Left ventricle myocardium superior (tissue), 1 donor: ENCODE measurements at places on chromosomes 11 and 22. TPM values are rescaled to one million over a fixed set of nuclear protein-coding genes. Genes with fewer than 3 reads are reported as not detected.

- DNase-seq, result no peak
Measured at GRCh38 chr11:94820480-94820879, 52.3 kb downstream of the AMOTL1 start.

DNA sequence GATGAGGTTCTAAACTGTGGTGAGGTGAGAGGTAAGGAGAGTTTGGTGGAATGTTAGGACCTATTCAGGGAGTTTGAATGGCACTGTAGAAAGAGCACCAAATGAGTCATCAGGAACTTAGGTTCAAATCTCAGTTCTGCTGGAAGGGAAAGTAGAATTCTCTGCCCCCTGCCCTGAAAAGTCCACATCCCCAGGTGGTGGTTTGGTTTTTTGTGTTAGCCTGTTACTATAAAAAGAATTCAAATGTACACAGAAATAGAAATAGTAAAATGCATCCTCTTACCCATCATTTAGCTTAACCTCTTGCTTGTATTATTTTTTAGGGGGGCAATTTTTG lies 20.2 kb downstream of the PPFIBP2 start:
- DNase-seq, result no peak

GRCh38 chr11:134536219-134536618 lies 124.2 kb upstream of the B3GAT1 start:
- DNase-seq, result no peak

Gene P4HA3
- 0.17 TPM for total RNA-seq

GRCh38 chr11:120575461-120575860 lies 63.9 kb downstream of the GRIK4 start:
- no peak for DNase-seq

DNA sequence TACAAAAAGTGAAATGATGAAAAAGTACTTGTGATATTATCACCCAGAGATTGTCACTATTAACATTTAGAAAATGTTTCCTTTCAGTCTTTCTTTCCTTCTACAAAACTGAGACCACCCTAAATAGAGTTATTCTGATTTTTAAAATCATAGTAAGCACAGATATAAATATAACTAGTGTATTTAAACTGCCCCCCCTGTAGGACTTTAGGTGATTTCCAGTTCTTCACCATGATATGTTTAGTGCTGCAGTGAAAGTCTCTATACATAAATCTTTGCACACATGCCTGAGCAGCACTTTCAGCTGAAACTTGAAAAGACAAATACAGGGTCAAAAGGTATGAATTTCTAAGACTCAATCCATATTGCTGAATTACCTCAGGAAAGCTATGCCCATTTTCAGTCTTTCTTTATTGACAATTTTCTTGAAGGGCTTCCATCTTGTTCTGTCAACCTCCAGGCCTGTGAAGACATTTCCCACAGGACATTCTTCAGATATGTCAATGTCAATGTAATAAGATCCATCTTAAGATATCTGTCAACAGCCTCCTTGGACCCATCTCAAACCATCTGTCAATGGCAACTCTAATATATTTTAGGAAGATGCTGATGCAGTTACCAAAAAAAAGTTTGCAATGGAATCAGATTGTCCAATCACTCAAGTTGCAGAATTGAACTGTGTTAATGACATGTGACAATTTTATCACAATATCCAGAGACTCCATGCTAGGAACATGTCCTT lies 30.8 kb upstream of the LDLRAD3 start:
- no peak for DNase-seq

DNA sequence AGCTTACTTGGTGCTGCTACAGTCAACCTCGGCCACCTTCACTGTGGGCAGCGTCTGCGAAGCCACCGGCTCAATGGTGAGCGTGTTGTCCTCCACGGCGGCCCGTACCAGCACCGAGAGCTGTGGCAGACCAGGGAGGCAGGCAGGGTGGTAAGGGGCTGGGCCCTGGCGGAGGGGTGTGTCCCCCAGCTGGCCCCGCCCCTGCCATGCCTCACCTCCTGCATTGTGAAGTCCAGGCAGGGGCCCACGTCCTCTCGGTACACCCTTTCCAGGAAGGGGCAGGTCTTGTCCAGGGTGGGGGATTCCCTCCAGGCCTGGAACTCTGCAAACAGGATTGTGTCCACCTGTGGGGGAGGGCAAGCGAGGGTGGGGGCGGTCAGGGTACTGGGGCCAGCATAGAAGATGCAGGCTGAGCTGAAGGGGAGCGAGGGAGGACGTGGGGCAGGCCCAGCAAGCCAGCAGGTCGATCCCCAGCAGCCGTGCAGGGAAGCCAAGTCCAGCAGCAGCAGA lies 12.8 kb downstream of the RAB3IL1 start:
- DNase-seq, result no peak

Gene DNAJB7
- not detected for total RNA-seq

GRCh38 chr11:88301488-88302140 lies 35.9 kb downstream of the CTSC start:
- no peak for DNase-seq

DNA sequence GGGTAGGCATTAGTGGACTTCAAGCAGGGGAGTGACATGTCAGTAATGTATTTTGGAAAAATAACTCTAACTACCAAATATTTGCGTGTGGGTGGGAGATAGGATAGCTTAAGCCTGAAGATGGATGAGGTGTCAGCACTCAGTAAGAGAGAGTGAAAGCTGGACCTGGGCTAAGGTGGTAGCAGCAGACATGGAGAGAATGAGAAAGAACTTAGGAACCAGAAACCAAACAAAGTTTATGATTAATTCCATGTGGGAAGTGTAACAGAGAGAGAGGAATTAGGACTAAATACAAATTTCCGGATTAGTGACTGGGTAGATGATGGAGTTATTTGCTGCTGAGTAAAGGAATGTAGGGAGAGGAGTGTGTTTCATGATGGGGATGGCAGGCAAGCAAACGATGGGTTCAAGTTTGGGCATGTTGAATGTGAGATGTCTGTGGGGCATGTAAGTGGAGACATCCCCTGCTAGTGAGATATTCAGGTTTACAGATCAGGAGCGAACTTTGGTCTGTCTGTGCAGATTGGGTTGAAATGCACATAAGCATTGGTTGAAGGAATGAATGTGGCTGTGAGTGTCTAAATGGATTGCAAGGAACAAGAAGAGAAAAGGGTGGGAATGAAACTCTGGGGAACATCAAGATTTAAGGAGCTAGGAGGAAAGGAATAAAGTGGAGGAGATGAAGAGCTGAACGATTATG lies 185.6 kb upstream of the MTMR2 start:
- no peak for DNase-seq

- no peak for DNase-seq
Measured at GRCh38 chr11:128985880-128986279, 43.2 kb upstream of the TP53AIP1 start.

GRCh38 chr22:42217752-42218280 lies 52.6 kb downstream of the TCF20 start:
- no peak for DNase-seq

DNA sequence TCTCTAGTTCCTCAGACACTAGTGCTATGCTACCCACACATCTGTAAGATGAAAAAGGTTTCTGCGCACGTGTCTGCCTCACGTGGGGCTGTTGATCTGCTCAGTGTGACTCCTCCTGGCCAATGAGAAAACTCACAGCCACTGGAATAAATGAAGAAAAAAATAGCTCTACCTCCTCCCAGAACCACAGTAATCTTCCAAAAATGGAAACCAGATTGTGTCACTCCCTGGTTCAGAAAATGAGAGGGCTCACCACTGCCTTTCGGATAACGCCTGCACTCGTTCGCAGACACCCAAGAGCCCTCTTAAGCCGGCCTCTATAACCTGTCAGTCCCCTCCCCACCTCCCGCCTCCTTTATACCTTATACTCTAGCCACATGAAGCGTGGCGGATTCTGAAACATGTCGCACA lies 5.1 kb downstream of the APBB1 start:
- DNase-seq, result no peak

Gene TMEM191C
- 0.74 TPM for total RNA-seq

- no peak for DNase-seq
Measured at GRCh38 chr11:360326-361280, 8.7 kb upstream of the B4GALNT4 start.

GRCh38 chr11:13384908-13385640 lies 77.9 kb downstream of the BTBD10 start:
- DNase-seq, result no peak

DNA sequence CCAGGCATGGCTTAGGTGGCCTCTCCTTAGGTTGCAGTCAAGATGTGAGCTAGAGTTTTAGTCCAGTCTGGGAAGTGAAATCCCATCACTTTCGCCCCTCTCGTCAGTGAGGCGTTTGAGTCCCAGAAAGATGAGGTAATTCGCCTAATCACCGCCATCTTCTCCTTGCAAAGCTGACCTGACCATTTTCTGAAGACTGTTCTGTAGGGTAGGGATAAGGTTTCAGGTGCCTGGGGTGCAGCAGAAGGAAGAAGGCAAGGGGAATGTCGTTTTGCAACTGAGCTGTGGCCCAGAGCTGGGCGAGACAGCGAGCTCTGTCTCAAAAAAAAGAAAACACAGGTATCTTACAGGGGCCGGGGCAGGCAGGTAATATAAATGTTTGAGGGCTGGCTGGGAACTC lies 61.7 kb upstream of the CECR2 start:
- no peak for DNase-seq

DNA sequence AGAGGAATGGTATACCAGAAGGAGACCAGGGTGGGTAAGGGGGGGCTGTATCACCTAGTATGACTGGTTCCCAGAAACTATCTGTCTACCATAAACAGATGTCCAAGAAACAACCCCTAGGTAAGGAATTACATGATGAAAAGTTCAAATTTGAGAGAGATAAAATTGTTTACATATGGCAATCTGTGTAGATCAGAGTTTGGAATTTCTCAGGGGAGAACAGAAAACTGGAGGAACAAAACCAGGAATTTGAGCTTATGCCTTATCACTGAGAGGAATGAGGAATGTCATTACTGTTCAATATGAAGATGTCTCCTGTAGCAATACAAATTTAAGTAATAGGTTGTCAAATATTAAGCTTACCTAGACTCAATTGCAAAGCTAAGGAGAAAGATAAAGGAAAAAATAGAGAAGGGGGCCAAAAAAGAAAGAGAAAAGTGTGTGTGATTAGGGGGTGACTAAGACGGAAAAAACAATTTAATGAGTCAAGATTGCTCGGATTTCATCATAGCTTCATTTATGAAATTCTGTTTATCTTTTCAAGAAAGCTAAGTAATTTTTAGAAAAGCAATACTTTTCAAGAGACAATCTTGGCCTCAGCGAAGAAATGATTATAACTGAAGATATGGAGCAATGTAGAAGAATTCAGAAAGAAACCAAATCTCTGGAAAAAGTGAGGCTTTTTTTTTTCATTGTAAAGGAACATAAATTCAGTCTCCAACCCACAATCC lies 117.8 kb downstream of the APOL5 start:
- no peak for DNase-seq

Gene MS4A18
- total RNA-seq, result not detected

Gene P2RY6
- 1.5 TPM for total RNA-seq

GRCh38 chr11:9895006-9895405 lies 231.1 kb downstream of the SWAP70 start:
- no peak for DNase-seq

- no peak for DNase-seq
Measured at GRCh38 chr11:47233989-47234668, 14.5 kb downstream of the ACP2 start.

Gene KRTAP5-9
- total RNA-seq, result not detected

DNA sequence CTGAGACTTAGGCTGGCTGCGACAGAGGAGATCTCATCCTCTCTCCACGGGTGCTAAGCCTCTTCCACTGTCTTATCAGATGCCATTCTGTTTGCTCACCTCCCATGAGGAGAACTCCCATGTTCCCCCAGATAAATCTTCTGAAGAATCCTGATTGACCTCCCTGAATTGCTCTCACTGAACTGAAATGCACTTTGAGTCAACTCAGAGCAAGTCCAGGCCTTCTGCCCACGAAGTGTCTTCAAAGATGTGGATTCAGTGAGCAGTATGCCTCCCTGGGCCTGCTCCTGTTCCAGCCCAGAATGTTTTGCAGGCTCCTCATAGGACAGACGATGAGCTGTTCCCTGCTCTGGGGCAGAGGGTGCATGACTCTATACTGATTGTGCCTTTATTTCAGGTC lies 17.4 kb downstream of the TUB start:
- DNase-seq, result no peak

- DNase-seq, result peak; percentile 82
Measured at GRCh38 chr22:23772649-23773473, at the start of gene MMP11. MMP11 (plus strand) TSS chr22:23772849; CDS start chr22:23772871, 22 bp downstream.

Gene RAB38
- 0.94 TPM for total RNA-seq

DNA sequence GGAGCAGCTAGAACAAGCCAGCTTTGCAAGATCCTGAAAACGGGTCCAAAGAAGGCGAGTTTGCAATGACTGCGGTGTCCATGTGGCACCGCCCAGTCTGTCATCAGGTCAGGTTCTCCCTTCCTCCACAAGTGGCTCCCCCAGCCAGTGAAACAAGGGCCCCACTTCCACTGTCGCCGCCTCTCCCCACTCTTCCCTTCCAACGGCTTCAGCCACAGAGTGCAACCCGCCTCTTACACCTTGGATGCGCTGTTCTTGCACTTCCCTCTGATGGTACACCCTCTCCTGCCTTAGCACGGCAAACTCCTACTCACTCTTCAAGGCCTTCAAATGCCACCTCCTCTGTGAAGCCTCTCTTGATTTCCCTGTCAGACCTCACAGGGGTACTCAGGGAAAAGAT lies 10.8 kb upstream of the TCF20 start:
- no peak for DNase-seq

- DNase-seq, result no peak
Measured at GRCh38 chr11:101363706-101364275, 220.0 kb downstream of the TRPC6 start.

DNA sequence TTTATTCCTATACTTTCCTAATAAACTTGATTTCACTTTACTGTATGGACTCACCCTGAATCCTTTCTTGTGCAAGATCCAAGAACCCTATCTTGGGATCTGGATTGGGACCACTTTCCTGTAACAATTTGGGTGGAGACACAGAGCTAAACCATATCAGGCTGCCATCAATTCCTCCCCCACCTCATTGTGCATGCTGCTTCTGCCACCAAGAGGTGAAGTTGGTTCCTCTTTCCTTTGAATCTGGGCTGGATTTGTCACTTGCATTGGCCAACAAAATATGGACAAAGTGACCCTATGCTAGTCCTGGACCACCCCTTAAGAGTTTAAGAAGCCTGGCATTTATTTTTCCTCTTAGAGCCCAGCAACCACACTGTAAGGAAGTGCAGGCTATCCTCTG lies 39.4 kb upstream of the CEP295 start:
- DNase-seq, result no peak

- DNase-seq, result peak; percentile 76
Measured at GRCh38 chr11:128848815-128849455, 18.2 kb downstream of the KCNJ1 start.

DNA sequence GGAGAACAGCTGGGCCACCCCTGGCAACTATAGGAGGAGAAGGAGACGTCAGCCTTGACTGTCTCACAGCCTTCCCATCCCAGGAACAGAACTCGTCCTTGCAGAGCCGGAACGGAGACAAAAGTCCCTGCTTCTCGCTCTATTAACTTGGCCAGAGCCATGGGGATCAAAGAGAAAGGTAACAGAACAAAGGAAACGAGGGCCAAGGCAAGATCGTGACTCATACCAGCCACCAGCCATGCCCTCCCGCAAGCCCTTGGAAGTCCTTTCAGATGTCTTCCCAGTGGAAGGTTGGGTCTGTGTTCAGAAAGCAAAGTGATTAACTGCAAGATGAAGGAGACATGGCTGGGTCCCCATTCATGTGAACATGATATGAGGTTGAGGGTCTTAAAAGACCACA lies 64.7 kb downstream of the PDE2A start:
- DNase-seq, result no peak

GRCh38 chr11:126210871-126211235 lies 597 bp downstream of the RPUSD4 start:
- DNase-seq, result no peak
